ENCODE measurements at places on chromosomes 1 and 21. TPM values are rescaled to one million over a fixed set of nuclear protein-coding genes. Genes with fewer than 3 reads are reported as not detected.

DNA sequence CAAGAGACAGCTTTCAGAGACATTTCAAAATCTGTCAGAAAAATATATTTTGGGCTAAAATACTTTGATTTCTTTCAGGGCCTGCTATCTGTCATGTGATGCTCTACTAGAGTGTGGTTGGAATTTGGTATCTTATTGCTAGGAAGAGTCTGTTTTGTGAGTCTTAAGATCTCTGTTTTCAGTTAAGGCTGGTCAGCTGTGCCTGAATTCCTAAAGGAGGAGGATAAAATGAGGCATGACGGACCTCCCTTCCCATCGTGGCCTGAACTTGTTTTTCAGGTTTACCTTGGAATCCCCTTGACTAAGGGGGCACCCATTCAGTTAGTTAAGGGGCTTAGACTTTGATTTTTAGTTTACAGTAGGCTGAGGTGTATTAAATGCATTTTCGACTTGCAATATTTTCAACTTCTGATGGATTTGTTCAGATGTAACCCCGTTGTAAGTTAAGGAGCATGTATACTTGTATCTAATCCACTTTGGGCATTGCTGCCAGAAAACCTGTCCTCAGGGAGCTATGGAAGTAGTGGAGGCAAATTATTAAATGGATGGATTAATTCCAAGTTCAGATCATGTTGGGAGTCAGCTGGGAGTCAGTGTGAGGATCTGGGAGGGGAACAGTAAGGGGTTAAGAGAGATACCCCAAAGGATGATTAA lies 18.3 kb downstream of the CAPN2 start:
- DNase-seq: no peak

Gene PLA2G2D
- total RNA-seq: not detected

DNA sequence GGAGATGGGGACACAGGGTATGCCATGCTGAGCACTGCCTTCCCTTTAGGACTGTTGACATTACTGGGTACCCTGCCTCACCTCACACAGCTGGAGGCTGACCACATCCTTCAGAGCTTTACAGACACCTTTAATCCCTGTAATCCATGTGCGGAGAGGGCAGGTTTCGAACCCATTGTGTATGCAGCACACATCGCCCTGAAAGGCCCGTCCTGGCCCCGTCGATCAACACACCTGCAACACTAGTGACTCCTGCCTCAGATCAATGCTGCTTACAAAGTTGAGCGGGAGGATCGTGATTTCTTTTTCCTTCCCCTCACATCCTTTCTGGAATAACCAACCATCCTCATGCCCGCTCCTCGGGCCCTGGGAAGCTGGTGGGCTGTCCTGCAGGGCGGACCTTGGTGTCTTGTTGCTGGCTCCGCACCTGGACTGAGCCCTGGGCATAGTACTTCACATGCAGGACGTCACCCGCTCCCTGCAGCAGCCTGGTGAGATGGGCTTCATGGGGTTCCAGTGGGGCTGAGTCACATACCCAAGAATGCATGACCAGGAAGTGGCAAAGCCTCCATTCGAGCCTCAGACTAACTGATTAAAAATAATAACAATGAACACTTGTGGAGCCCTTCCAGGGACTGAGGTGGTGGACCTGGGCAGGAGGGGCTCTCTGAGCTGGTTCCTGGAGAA lies 403.6 kb downstream of the PTPRU start:
- DNase-seq: no peak

DNA sequence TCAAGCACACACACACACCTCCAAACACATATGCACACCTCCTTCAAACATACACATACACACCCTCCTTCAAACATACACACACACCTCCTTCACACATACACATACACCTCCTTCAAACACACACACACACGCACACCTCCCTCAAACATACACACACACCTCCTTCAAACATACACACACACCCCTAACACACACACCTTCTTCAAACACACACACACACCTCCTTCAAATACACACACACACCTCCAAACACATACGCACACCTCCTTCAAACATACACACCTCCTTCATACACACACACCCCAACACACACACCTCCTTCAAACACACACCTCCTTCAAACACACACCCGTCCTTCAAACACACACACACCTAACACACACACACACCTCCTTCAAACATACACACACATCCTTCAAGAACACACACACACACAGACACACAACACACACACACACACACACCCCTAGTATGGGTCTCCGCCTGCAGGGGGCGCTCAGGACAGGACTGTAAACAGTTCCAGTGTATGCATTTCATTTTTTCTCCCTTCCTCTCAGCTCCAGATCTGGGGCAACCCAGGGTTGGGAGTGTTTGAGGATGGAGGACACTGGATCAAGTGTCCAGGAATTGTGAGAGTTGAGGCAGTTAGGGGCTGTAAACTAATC lies 12.1 kb downstream of the LGR6 start:
- DNase-seq: no peak

GRCh38 chr1:21770201-21770600 lies 12.7 kb downstream of the USP48 start:
- DNase-seq: no peak

DNA sequence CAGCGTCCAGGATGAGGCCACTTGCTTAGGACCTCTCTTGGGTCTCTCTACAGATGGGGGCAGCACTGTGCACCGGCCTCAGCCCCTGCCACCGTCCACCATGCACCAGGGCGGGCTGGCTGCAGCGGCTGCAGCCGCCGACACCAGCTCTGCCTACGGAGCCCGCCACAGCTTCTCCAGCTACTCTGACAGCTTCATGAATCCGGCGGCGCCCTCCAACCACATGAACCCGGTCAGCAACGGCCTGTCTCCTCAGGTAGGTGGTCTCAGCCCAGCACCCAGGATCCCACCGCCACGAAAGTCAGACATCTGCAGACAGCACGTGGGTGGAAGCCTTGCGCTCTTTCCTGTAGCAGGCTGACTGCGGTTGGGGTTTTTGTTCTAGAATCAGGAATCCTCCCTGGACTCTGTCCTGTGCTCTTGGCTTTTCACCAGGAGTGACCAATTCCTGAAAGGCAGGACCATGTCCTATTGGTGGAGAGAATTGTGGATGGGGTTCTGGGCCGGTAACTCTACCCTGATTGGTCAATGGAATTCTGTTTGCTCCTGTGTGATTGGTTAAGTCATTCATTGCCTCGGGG lies 72.5 kb downstream of the PAX7 start:
- no peak for DNase-seq

DNA sequence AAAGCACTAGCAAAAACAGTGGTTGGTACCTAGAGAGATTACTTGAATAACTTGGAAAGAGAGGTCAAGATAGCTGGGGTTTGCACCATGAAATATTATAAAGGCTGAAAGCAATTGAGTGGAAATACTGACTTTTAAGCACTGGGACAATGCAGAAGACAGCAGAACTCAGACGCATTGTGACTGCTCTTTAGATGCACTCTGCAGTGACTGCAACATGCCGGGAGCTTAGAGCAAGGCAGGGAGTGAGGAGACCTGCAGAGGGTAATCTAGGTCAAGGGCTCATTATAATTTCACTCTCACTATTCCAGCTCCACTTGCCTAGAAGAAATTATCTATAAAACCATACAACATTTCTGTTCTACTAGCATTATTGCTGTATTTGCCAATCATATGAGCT lies 36.6 kb downstream of the OLFM3 start:
- no peak for DNase-seq

DNA sequence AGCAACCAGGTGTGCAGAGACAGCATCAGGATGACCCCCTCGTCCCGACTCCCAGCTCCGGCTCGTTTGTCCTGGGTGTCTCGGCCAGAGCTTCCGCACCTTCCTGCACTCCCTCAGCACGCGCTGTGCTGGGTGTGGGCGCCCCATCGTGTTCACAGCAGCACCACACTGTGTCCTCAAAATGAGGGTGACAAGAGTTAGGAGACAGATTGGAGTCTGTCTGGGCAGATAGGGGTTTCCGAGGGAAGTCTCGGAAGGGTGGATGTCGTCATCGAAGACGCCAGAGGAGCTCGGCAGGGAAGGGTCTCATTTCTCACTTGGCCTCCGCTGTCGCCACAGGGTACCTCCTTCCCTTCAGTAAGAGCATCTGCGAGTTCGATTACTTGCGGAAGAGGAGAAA lies 4.1 kb downstream of the CCDC27 start:
- no peak for DNase-seq

Gene RAB7B
- 0.22 TPM for total RNA-seq

DNA sequence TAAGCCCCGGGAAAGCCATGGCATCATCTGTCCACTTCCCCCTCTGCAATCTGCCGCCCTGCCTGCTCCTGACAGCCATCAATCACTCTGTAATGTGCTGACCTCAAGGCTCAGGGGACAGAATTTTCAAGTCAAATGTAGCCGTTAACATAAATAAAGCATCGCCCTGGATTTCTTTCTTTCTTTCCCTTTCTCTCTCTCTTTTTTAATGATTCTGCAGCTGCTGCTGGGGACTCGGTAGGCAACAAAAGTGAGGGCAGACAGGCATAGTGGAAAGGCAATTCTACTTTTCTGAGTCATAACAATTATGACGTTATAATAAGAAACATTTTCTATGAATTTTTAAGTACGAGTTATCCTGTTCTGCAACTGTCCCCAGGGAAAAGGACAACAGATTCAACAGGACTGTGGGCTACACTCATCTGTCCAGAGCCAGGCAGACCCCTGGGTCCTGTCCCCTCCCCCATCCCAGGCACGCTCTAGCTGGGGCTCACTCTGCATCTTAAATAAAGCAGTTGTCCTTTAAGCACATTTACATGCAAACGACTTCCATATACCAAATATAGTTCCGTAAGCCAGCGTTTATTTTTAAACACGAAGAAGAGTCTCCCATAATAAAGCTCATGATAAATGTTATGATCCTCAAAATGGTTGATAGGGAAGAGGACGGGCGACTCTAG lies 78.7 kb downstream of the SSBP3 start:
- no peak for DNase-seq

Gene DCST1
- 0.30 TPM for total RNA-seq

DNA sequence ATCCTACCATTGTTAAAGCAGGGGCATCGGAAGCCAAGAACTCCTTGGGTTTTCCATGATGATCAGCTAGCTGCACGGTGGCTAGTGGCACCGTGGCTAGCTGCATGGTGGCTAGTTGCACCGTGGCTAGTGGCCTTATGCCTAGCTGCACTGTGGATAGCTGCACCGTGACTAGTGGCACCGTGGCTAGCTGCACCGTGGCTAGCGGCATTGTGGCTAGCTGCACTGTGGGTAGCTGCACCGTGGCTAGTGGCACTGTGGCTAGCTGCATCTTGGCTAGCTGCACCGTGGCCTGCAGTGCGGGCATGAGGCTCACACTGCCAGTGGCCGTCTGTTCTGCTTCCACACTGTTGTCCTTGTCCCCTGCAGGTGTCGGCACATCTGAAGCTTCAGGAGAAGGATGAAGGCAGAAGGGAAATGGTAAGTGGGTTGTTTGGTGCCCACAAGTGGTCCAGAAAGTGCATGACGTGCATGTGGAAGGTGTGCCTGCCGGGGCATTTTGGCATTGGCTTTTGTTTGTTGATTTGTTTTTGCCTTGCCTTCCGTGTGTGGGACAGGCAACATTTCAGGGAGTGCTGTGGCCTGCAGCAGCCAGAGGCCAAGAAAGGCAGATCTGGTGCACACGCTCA lies 38.6 kb downstream of the TFF3 start:
- no peak for DNase-seq

- no peak for DNase-seq
These were observed 76.3 kb downstream of the UCK2 start for GRCh38 chr1:165903672-165904071.

Gene IFNAR2
- total RNA-seq: 80.1 TPM

DNA sequence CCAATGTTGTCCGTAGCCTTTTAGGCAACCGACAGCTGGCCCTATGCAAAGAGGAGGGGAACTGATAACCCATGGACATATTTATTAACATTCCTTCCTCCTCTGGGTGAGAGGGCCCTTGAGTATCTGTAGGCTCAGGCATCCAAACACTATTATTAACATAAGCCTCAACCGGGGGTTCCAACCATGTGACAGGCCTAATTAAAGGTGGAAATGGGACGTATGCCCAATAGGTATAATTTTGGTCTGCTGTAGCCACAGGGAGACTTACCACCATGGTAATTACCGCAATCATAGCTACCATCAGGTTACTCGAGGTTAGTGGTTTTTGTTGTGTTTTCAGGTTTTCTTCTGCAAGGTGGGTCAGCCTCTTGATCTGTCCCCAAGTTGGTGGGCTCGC lies 5.3 kb downstream of the DAP3 start:
- no peak for DNase-seq

- no peak for DNase-seq
These were observed 77.1 kb downstream of the ZNF281 start for GRCh38 chr1:200332716-200333115.

Gene TSPAN2
- total RNA-seq: 2.1 TPM

DNA sequence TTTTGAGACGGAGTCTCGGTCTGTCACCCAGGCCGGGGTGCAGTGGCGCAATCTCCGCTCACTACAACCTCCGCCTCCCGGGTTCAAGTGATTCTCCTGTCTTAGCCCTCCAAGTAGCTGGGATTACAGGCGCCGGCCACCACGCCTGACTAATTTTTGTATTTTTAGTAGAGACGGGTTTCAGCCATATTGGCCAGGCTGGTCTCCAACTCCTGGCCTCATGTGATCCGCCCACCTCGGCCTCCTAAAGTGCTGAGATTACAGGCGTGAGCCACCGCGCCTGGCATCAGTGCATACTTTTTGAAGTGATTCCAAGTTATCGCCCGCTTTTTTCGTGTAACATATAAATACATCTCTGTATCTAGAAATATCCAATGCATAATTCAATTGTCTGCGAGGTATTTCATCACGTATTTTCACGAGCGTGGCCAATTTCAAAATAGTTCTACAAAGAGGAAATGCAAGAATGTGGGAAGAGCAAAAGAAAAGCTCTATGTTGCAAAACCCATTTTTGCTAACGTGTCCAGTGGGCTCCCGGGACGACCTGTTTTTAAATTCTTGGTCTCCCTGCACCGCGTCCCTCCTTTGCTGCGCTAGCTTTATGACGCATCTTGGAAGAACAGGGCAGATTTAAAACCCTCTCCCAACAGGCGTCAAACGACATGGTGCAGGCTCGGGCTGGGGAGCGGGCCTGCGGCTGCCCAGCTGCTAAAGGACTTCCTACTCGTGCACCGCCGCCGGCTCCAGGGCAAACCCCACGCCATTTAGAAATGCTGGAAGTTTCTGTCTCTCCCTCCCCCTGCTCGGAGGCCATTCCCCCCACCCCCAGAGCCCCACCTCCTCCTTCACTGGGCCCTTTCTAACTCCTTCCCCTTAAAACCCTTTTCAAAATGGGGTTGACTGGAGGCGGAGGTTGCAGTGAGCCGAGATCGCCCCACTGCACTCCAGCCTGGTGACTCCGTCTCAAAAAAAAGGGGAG lies 923 bp upstream of the IFNGR2 start:
- DNase-seq: no peak

DNA sequence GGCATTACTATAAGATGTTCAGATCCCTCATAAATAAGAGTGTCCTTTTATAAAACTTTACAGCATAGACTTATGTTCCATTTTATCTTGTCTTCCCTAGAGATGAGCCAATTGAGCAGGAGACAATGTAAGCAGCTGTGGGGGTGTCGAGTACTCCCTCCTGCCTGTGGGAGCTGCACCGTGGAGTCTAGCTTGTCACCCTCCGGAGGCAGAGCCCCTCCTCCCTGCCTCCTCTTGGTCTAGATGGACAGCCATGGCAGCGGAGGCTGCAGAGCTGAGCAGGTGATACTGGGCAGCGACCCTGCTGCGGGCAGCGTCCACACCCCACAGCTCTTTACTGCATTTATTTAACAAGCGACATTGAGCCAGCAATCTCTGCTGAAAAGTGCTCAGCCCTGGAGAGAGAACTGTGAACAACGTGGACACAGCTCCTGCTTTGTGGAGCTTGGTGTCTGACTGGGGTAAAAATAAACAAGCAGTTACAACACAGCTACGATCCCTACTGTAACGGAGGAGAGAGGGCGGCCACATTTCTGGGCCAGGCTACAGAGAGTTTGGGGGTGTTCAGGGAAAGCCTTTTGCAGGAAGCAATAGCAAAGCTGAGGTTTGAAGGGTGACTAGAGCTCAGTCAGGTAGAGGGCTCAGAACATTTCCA lies 12.8 kb upstream of the KIF21B start:
- DNase-seq: no peak
